H9 (cell line): ENCODE measurements at places on chromosomes 16 and 17. TPM values are rescaled to one million over a fixed set of nuclear protein-coding genes. Genes with fewer than 3 reads are reported as not detected.
A peak's percentile ranks its signal among the peaks of the same experiment; 100 is the strongest.

DNA sequence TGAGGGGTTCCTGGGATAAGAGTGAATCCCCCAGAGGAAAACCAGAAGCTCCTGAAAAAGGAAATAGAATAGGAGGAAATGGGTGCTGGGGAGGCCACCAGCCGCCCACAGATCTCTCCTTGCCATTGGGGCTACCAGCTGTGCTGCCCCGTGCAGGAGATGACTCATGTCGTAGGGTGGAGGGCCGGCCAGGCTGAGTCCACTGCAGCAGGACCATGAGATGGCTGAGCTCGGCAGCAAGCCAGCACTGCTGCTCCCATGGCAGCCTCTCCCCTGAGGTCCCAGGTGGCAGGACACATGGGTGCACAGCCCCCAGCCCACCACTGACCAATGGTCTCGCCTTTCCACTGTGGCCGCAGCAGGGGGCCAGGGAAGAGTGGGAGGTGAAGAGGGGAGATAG lies 95.5 kb downstream of the GNAO1 start:
- H3K27ac ChIP-seq = no peak overlapping the region
- no peak overlapping the region for H3K4me3 ChIP-seq
- no peaks in the 10 kb centered on the region for H3K27me3 ChIP-seq
- no peaks in the 10 kb centered on the region; the same call in 1 of the 2 replicates for H3K36me3 ChIP-seq
- DNase-seq = no peak

- DNase-seq = no peak
- no peak overlapping the region for H3K27ac ChIP-seq
- no peaks in the 10 kb centered on the region for H3K27me3 ChIP-seq
- no peak overlapping the region; the same call in 2 of the 3 replicates for H3K4me3 ChIP-seq
Measured at GRCh38 chr16:56282451-56282850, 91.2 kb downstream of the GNAO1 start.

GRCh38 chr17:7707446-7707845 lies 2.4 kb downstream of the EFNB3 start:
- peak; percentile 59 for DNase-seq
- H3K27ac ChIP-seq = no peak overlapping the region
- H3K4me3 ChIP-seq = no peak overlapping the region
- H3K27me3 ChIP-seq = no peaks in the 10 kb centered on the region; the same call in 1 of the 2 replicates

DNA sequence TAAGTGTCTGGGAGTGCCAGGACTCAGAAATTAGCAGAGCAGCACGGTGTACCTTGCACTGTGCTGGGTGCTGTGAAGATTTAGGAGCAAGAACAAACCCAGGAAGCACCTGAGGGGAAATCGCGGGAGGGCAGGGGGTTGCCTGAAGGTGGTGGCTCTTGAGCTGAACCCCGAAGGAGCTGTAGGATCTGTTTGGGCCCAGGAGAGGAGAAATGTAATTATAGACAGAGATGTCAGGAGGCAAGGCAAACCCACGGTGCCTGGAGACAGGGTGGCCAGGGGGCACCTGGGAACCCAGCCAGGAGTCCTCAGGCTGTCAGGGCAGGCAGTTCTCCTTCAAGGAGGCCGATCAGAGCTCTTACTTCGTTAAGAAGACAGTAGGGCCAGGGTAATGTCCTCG lies 109.1 kb downstream of the C16orf78 start:
- H3K27ac ChIP-seq = no peak overlapping the region
- H3K4me1 ChIP-seq = no peaks in the 10 kb centered on the region
- no peaks in the 10 kb centered on the region for H3K27me3 ChIP-seq
- no peak overlapping the region for H3K4me3 ChIP-seq
- H3K36me3 ChIP-seq = no peaks in the 10 kb centered on the region; the same call in 2 of the 3 replicates

GRCh38 chr17:66687570-66688284 lies 147.2 kb upstream of the CACNG5 start:
- H3K36me3 ChIP-seq = no peaks in the 10 kb centered on the region; the same call in 2 of the 3 replicates
- peaks cover 7% of the 10 kb centered on the region; the same call in 1 of the 2 replicates for H3K4me1 ChIP-seq
- H3K4me3 ChIP-seq = no peak overlapping the region
- no peak overlapping the region for H3K27ac ChIP-seq
- no peak for DNase-seq

DNA sequence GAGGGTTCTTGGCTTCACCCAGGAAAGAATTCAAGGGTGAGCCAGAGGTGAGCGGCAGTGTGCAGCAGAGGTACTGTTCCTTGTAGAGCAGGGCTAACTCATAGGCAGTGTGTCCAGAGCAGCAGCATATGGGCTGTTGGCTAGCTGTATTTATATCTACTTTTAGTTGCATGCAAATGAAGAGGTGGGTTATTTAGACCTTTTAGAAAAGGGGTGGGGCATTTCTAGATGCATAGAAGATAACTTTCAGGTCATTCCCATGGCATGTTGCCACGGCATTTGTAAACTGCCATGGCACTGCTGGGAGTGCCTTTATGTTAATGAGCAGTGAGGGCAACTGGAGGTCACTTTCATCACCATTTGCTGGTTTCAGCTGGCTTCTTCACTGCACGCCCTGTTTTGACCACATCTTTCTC lies 141.0 kb downstream of the STX8 start:
- H3K27ac ChIP-seq = no peak overlapping the region
- H3K36me3 ChIP-seq = no peaks in the 10 kb centered on the region
- H3K4me1 ChIP-seq = no peaks in the 10 kb centered on the region
- no peak for DNase-seq
- H3K27me3 ChIP-seq = no peaks in the 10 kb centered on the region
- H3K4me3 ChIP-seq = no peak overlapping the region

GRCh38 chr16:88406096-88407041 lies 23.6 kb downstream of the ZNF469 start:
- no peaks in the 10 kb centered on the region for H3K4me1 ChIP-seq
- H3K27me3 ChIP-seq = no peaks in the 10 kb centered on the region
- H3K27ac ChIP-seq = no peak overlapping the region
- no peak for DNase-seq
- H3K4me3 ChIP-seq = no peak overlapping the region

DNA sequence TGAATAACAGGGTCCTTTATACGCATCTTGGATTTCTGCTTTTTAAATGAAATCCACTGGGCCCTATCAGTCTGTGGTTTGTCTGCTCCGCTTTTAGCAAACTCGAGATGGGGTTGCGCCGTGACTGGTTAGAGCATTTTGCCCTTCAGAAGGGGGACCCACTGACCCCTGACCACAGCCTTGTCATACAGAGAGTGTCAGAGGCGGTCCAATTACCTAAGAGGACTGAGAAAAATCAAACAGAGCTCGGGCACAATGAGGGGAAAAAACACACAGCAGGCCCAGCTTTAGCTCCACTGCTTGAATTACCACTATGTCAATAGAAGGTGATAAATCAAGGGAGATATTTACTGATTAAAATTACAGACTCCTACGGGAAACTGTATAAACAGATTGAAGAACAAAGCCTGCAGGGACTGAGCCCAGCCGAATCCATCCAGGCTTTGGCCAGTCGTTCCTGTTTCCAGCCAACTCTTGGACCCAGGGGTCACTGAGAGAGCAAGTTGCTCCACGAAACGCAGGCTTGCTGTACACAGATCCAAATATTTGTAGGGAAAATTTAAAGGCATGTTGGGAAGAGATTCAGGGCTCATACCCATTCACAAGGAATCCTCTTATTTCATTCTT lies 131.9 kb upstream of the ZFHX3 start:
- H3K27me3 ChIP-seq = no peaks in the 10 kb centered on the region
- no peak overlapping the region for H3K4me3 ChIP-seq
- H3K36me3 ChIP-seq = no peaks in the 10 kb centered on the region
- no peak for DNase-seq

DNA sequence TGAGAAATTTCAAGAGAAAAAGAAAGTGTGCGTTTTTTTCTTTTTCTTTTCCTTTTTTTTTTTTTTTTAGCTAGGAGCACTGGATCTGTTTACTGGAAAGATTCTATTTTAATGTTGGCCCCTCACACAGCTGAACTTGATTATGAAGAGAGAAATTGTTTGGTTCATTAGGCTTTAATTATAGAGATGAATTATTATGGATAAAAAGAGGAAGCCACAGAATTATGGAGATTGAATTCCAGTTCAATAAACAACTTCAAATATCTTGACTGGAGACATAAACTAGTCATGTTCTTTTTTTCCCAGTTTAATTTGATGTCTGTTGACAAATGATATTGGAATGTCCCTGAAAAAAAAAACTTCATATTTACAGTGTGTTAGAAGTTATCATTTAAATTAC lies 152.0 kb upstream of the HS3ST3A1 start:
- DNase-seq = no peak
- no peak overlapping the region for H3K27ac ChIP-seq
- H3K4me1 ChIP-seq = peaks cover 8% of the 10 kb centered on the region; the same call in 1 of the 2 replicates
- no peaks in the 10 kb centered on the region for H3K27me3 ChIP-seq
- H3K36me3 ChIP-seq = no peaks in the 10 kb centered on the region

DNA sequence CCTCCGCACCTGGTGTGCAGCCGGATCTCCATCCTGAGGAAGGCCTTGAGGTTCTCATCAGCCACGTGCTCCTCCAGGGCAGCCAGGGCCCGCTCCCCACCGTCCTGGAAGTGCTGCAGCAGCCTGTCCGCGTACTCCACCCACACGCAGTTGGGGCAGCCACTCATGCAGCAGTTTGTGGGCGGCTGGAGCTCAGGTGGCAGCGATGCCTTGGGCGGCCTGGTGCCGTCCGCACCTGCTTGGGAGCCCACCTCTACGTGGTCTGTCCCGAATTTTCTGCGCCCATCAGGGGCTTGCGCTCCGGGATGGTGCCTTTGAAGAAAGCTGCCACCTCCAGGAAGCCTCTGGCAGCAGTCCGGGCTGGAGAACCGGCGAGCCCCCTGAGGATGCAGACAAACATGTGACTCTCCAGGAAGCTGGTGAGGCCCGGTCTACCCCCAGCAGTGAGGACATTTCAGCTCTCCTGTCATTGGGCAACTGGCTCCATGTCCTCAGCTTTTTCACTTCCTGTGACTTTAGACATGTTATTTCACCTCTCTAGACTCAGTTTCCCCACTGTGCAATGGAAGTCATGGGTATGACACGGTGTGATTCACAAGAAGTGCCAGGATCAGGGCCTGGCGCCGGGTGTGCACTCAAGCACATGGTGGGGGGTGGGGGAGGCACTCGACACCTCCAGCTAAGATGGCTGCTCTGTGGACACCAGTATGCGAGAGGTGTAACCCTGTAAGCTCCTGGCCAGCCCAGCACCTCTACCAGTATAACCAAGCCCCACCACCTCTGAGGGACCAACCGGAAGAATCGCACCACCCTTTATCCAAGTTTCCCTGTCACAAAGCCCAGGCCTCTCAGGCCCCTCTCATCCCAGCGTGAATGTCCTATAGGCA lies 957 bp downstream of the OXLD1 start:
- H3K27me3 ChIP-seq = no peaks in the 10 kb centered on the region
- H3K4me1 ChIP-seq = peaks cover 2% of the 10 kb centered on the region; the same call in 1 of the 2 replicates

GRCh38 chr17:7240375-7240774 lies 1.1 kb upstream of the PHF23 start:
- H3K4me1 ChIP-seq = no peaks in the 10 kb centered on the region
- peaks cover 54% of the 10 kb centered on the region for H3K36me3 ChIP-seq
- no peak overlapping the region for H3K27ac ChIP-seq
- DNase-seq = no peak

- no peak overlapping the region for H3K27ac ChIP-seq
- no peaks in the 10 kb centered on the region for H3K36me3 ChIP-seq
- DNase-seq = no peak
- H3K4me3 ChIP-seq = no peak overlapping the region
- no peaks in the 10 kb centered on the region for H3K4me1 ChIP-seq
Measured at GRCh38 chr17:34645594-34645993, 66.2 kb downstream of the TMEM132E start.

DNA sequence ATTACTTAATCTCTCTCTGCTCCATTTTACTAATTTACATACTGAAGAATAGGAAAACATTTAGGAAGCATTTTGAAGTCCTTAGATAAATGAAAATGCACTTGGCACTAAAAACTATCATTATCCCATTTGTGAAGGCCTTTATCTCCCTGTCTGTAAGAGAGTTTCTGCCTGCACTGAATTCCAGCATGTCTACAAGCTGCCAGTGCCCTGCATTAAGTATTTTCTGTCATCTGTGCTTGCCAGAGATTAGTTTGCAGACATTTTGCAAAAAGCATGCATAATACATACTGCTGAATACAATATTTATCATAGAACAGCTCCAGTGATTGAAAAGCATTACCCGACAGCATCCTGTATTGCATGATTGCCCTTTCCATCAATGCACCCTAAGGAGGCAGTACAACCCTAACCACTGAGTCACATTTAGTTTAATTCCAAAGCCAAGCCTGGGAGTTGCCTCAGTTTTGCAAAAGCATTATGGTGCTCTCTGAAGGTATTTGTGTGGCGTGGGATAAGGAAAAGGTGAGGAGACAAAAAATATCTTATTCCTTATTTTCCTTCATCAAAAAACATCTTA lies 280.2 kb upstream of the TOM1L1 start:
- H3K4me1 ChIP-seq = no peaks in the 10 kb centered on the region
- no peak overlapping the region for H3K27ac ChIP-seq
- H3K4me3 ChIP-seq = no peak overlapping the region
- no peaks in the 10 kb centered on the region for H3K27me3 ChIP-seq
- no peak for DNase-seq

DNA sequence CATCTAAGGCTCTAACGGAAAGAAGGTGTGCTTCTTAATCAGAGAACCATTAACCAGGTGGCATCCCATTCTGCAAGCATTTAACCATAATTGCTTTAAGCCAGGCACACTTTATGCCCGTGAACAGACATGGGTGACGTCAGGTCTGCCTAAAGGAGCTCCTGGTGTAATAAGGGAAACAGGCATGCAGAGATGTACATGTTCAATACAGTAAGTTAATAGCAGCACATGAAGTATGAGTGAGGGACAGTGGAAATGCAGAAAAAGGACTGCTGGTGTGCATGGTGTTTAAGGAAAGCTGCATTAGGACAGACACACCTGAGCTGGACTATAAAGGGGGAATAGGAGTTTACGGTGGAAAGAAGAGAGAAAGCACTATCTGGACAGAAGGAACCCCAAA lies 18.6 kb downstream of the DYNLRB2 start:
- DNase-seq = no peak
- no peaks in the 10 kb centered on the region for H3K27me3 ChIP-seq
- H3K4me3 ChIP-seq = no peak overlapping the region
- no peak overlapping the region for H3K27ac ChIP-seq
- no peaks in the 10 kb centered on the region for H3K4me1 ChIP-seq

- H3K27ac ChIP-seq = no peak overlapping the region
- no peaks in the 10 kb centered on the region for H3K27me3 ChIP-seq
- H3K36me3 ChIP-seq = no peaks in the 10 kb centered on the region; the same call in 1 of the 2 replicates
Measured at GRCh38 chr17:17304521-17304985, 1.4 kb downstream of the NT5M start.

- peak; percentile 88 for DNase-seq
- no peak overlapping the region for H3K4me3 ChIP-seq
- no peaks in the 10 kb centered on the region for H3K27me3 ChIP-seq
- no peak overlapping the region for H3K27ac ChIP-seq
- H3K36me3 ChIP-seq = 0 out of 2 replicates have a peak, but pooled peaks cover 5% of the 10 kb centered on the region
- no peaks in the 10 kb centered on the region for H3K4me1 ChIP-seq
Measured at GRCh38 chr17:51860954-51861561, 297.5 kb downstream of the CA10 start.

- H3K27ac ChIP-seq = no peak overlapping the region
- no peak for DNase-seq
- H3K4me3 ChIP-seq = no peak overlapping the region
- H3K27me3 ChIP-seq = no peaks in the 10 kb centered on the region; the same call in 1 of the 2 replicates
- peaks cover 15% of the 10 kb centered on the region for H3K36me3 ChIP-seq
Measured at GRCh38 chr17:2613089-2613808, 19.8 kb downstream of the PAFAH1B1 start.

The PYY gene
- 1.7 and 2.0 TPM in 2 replicates for total RNA-seq

The HLF gene
- total RNA-seq = 0.17 and 0.44 TPM in 2 replicates

The WFDC1 gene
- total RNA-seq = 0.24 and 0.29 TPM in 2 replicates

The NT5M gene
- total RNA-seq = 6.6 and 7.8 TPM in 2 replicates

The EVI2B gene
- not detected in 2 replicates for total RNA-seq

The AANAT gene
- total RNA-seq = 0.15 and 0.55 TPM in 2 replicates

The MYOCD gene
- total RNA-seq = 0.17 and 0.39 TPM in 2 replicates

The PPP1R27 gene
- 0.15 and 0.22 TPM in 2 replicates for total RNA-seq

The SBK1 gene
- total RNA-seq = 65.5 and 69.7 TPM in 2 replicates

The CACNG3 gene
- not detected in 2 replicates for total RNA-seq
